CD4-positive, CD25-positive, alpha-beta regulatory T cell (primary cell): ENCODE measurements at places on chromosomes 1 and 21.

GRCh38 chr1:30508611-30509010, 214.8 kb downstream of the MATN1 start:
- no peak for DNase-seq

- DNase-seq, result no peak
Observed at GRCh38 chr21:35025206-35026152, 23.6 kb downstream of the RUNX1 start.

- DNase-seq, result no peak
Observed at GRCh38 chr21:29940991-29941390, 1.2 kb upstream of the GRIK1 start.

- no peak for DNase-seq
Observed at GRCh38 chr1:7753641-7754040, 17.5 kb upstream of the VAMP3 start.

DNA sequence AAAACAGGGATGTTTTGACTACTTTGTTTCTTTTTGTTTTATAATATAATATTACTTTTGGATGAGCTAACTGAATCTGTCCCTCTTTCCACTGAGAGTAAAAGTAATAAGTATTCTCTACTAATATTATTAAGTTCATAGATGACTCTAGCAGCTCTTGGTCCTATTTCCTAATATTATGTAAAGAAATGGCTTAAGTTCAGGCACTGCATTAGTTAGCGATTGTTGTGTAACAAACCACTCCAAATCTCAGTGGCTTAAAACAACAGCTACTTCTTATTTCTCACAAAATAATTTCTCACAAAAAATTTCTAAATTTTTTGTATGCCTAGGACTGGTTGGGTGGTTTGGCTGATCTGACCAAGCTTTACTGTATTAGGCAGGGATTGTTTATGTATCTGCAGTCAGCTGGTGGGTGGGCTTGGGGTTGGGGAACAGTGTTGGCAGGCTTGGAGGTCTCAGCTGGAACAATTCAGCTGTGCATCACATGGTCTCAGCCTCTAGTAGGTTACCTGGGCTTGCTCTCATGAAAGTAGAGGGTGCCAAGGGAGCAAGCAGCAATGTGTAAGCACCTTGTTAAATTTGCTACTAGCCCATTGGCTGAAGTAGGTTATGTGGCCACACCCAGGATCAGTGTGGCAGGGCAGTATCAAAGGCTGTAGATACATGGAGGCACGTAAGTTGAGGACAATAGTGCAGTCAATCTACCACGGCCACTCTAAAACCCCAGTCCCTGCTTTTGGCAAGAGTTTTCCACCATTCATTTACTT, 8.8 kb upstream of the CCT8 start:
- DNase-seq, result no peak

DNA sequence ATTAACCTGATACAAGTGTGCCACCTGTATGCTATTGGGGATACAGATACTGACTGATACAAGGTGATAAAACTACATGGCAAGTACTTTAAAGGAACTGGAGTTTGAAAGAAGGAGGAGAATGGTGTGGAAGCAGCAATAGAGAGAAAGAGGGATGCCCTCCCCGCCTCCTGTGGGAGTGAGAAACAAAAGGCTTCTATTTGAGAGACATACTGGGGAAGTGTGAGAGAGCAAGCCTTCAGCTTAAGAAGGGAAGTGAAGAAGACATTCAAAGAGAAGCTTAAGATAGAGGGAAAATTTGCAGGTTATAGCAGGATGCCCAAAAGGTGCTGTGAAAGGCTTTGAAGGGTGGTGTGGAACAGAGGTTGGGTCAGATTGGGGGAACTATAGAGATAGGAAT, 7.7 kb upstream of the ALG14 start:
- no peak for DNase-seq

DNA sequence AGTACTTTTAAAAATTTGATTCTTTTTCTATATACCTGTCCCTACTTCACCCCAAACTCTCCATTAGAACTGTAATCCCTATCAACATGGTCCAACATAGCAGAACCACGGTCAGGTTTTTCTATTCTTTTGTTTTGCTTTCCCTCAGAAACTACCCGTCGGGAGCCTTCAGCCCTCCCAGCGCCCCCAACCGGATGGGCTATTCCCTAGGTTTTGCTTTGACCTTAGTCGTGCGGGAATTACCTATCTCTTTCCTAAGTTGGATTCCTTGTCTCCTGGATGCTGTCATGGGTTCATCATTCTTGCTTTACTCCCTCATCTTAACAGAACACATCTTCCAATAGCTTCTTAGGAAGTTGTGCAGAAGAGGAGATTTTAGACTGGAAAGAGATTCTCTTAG, 97.5 kb upstream of the LBR start:
- no peak for DNase-seq

DNA sequence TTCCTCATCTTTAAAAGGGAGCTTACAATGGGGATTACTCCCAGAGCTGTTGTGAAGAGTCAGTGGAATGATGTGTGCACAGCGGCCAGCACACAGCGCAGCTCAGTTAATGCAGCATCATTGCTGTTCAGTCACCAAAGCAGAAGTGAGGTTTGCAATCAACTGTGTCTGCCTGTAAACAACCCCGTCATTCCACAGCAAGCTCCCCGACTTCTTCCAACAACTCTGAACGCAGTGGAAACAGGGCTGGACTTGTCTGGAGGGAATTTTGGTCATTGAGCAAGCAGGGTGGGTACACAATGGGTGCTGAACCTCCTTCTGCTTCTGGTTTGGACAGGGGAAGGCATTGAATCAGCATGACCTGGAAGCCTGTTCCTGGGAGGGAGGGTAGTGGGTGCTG, 347.4 kb downstream of the PTPRU start:
- no peak for DNase-seq

GRCh38 chr21:16047904-16048303, 318.1 kb downstream of the USP25 start:
- DNase-seq, result no peak

GRCh38 chr1:186775036-186775435, 53.7 kb upstream of the PLA2G4A start:
- DNase-seq, result no peak

DNA sequence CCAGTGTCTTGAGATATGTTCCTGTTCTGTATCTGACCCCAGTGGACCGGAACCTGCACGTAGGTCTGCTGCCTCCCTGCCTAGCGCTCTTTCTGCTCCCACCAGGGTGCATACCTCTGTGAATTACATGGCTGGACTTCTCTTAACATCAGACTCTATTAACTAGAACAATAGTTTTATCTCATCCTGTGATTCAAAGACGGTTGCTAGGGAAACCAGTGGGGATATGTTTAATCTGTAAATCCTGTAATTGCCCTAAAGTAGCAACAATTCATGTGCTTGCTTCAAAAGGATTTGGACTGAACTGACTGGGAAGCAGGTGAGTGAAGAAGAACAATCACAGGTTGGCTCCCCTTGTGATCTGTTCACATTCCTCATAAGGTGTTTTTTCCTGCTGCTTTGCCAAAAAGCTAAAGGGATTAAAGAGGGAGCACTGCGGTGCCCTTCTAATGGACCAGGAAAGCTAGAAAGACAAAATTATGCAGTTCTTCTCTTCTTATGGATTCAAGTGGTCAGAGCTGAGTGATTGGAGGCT, 52.7 kb upstream of the DIRAS3 start:
- DNase-seq, result no peak

- no peak for DNase-seq
Observed at GRCh38 chr21:39441502-39442475, 3.8 kb downstream of the LCA5L start.

- DNase-seq, result no peak
Observed at GRCh38 chr1:45375104-45376090, 35.2 kb upstream of the MUTYH start.

- DNase-seq, result no peak
Observed at GRCh38 chr1:40945491-40945973, 34.0 kb upstream of the CTPS1 start.

DNA sequence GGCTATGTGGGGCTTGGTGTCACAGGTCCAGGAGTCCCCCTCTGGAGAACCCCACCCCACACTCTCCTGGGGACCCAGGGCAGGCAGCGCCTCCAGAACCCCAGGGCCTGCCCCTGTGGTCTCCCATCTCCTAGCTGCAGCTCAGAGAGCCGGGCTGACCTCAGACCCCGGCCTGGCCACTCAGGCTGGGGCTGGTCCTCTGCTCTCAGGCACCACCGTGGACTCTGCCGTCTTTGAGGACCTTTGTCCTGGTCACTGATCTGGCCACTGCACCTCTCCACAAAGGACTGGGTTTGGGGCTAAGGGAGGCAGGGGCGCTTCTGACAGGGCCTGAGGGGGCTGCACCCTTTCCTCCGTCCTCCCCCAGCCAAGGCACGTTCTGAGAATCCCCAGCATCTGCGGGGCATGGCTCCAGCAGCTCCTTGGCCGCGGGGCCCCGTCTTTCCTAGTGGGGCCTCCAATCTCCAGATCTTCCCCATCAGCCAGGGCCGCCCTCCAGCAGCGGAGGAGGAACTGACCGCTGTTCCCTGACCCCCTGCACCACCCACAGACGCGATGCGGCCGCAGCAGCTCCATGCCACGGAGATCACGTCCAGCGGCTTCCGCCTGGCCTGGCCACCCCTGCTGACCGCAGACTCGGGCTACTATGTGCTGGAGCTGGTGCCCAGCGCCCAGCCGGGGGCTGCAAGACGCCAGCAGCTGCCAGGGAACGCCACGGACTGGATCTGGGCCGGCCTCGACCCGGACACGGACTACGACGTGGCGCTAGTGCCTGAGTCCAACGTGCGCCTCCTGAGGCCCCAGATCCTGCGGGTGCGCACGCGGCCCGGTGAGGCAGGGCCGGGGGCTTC, 3.3 kb downstream of the VWA1 start:
- no peak for DNase-seq

DNA sequence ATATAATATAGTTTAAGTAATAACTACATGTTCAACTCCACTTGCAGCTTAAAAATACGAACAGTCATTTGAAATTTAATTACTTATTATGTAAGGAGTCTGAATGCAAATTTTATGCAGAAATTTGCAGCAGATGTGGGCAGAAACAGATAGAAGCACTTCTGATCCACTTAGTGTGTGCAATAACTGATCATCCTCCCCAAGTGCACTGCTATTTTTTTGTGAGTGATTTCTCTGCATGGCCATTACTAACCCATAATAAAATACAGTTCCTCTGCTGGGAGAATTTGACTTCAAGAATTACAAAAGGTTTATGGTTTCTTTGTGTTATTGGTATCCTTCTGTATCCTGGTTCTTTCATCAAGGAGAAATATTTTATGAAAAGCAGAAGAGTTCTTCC, 611.5 kb upstream of the RGS18 start:
- no peak for DNase-seq

DNA sequence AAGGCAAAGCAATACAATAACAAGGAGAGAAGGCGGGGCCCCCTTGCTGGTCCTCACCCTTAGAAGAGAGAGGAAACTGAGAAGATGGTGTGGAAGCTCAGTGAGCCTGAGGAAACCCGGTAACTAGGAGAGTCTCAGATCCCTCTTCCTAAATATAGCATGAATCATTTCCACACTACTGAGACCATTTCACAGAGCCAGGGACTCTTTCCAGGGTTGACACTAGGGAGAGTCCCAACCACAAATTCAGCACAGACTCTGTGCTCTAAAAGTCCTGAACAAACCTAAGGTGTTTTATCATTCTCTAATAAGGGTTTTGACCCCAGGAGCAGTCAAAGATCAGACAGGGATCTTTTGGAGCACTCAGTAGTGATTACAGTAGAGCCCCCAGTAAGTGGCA, 647.7 kb downstream of the KCNT2 start:
- no peak for DNase-seq

GRCh38 chr1:39671793-39672550, at the start of gene NT5C1A:
Gene NT5C1A (minus strand): TSS chr1:39672107. CDS start chr1:39672038, 69 bp downstream.
- DNase-seq, result peak; percentile 51
